ENCODE measurements at places on chromosomes 2 and 18.

- peak; percentile 42 for DNase-seq
Measured at GRCh38 chr18:44838971-44839666, 158.4 kb downstream of the SETBP1 start.

DNA sequence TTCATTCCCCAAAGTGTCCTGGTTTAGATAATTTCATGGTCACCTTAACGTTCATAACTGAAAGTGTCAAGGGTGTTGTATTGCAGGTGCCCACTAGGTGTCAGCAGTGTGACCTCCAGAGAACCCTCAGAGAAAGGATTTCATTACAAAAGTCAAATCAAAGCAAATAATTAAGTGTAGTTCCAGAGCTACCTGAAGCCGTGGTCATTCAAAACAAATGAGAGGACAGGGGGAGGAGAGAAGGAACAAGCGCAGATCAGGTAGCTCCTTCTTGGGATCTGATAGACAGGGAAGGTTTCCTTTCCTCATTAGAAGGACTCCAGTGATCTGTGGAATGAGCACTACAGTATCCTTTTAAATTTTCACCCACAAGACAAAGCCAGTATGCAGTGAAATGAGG, at the start of gene SLC9A4:
Gene SLC9A4, plus strand, starts transcription at position 207 of the 400 bp plus-strand sequence. CDS start 534 bp downstream, outside the sequence.
- peak; percentile 21 for DNase-seq

GRCh38 chr2:122636097-122636496, 880.6 kb downstream of the TSN start:
- no peak for DNase-seq

DNA sequence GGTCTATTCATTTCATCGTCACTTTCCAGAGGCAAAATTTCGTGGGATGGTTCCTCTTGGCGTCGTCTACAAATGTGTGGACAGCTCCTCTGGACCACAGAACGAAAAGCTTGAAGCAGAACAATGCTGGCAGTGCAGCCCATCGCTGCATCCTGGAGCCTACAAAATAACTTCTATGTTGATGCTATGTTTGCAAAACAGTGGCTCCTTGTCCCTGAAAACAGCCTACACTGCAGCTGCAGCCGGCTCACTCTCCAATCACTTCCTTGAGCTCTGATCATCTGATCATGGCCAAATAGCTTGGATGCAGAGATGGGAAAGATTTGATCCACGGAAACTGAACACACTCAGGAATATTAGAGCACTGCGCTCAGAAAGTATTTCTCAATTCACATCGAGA, 60.0 kb downstream of the DOCK10 start:
- DNase-seq, result no peak

All from stimulated activated CD4-positive, alpha-beta T cell treated with anti-CD3 and anti-CD28 coated beads, Interleukin-15, amount 100 ng/mL, for 1 hour (primary cell).